ENCODE measurements at places on chromosomes 1 and 21.

GRCh38 chr1:2582391-2582790, 4.2 kb upstream of the PRXL2B start:
- no peak for DNase-seq

- peak; percentile 45 for DNase-seq
These were observed 57.4 kb upstream of the CITED4 start for GRCh38 chr1:40919475-40920011.

DNA sequence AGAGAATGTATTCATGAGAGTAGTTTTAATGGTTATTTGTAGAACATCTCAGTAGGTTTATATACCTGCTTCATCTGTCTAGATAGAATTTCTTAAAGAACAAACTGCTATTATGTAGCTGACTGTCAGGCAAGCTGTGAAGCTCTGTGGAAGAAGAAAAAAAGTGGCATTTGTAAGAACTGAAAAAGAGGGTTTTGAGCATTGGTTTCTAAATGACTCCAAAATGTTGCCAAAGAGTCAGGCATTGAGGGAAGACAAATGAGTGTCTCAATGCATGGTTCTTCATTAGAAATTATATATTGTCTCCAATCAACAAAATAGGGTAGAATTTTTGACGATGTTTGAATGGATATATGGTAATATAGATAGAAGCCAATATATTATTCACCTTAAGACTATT, 1276.1 kb downstream of the KCNT2 start:
- DNase-seq, result no peak

DNA sequence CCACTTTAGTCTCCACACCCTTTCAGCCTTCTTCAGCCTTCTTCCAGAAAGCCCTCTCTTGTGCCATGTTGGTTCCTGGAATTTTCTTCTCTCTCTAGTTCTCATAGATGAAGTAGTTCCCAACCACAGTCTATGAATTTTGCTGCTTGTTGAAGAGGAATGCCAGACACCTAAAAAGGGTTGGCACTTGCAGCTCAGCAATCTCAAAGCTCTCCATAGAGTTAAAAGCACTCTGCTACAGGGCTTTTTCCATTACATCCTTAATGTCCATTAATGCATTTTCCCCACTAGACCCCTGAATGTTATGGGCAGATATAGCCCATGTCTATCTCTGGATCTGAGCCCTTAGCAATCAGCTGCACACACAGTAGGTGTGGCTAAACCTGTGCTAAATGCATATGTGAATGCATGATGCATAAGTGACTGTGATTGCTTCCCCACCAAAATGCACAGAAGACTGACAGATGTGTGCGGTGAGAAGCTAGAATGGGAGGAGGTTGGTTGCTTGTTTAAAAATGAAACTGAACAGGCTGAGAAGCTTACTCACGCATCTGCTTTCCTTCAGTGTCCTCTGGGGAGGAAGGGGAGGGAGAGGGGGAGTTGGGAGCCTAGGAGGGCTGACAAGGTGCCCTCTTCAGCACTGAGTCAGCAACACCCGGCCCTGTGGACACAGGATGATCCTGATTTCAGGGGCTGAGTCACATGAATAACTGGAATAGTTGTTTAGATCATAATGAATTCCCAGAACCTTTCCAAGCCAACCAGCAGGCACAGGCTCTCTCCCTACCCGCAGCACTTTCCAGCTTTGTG, 146.1 kb upstream of the FGGY start:
- peak; percentile 18 for DNase-seq

DNA sequence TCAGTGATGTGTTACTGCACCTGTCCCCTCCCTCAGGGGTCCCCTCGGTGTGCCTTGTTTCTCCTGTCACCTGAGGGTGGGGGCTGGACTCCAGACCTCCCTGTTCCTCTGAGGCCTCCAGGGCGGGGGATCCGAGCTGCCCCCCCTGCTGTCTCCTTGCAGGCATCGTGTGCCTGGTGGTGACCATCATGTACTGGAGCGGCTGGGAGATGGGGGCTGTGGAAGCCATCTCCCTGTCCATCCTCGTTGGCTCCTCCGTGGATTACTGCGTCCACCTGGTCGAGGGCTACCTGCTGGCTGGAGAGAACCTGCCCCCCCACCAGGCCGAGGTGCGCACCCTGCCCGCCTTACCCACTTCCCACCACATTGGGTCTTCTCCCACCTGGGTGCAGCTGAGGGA, 56.4 kb downstream of the DISP3 start:
- no peak for DNase-seq

DNA sequence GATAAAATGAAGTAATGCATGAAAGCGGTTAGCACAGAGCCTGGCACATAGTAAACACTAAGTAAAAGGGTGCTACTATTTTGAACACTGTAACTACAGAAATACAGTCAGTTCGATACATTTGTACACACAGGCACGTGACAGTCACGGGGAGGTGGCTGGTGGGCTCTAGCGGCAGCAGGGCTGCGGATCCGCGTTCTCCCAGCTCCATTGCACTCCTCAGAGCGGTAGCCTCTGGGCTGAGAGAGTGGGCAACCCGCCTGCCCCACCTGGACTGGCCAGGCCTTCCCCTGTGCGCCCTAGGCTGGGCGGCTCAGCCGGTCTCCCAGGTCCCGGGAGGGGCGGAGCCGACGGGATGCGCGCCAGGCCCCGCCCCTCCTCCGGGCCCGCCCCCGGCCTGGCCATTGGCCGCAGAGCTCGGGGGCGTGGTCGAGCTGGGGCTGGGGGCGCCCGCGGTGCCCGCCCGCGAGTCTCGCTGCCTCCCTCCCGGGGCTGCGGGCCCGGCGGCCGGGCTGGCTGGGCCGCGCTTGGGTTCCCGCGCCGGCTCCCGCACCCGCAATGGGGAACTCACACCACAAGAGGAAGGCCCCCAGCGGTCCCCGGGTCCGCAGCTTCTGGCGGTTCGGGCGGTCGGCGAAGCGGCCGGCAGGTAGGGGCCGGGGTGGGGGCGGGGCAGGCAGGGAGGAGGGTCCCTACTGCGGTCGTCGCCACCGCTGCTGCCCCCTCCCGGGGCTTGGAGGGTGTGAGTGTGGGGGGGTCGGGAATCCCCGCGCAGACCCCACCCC, 51.2 kb upstream of the SYNC start:
- peak; percentile 48 for DNase-seq

GRCh38 chr1:101235696-101236515, 913 bp upstream of the S1PR1 start:
- no peak for DNase-seq

- DNase-seq, result no peak
These were observed 25.4 kb downstream of the MDM4 start for GRCh38 chr1:204541626-204542025.

- no peak for DNase-seq
These were observed 25.8 kb downstream of the SSBP3 start for GRCh38 chr1:54380290-54380882.

DNA sequence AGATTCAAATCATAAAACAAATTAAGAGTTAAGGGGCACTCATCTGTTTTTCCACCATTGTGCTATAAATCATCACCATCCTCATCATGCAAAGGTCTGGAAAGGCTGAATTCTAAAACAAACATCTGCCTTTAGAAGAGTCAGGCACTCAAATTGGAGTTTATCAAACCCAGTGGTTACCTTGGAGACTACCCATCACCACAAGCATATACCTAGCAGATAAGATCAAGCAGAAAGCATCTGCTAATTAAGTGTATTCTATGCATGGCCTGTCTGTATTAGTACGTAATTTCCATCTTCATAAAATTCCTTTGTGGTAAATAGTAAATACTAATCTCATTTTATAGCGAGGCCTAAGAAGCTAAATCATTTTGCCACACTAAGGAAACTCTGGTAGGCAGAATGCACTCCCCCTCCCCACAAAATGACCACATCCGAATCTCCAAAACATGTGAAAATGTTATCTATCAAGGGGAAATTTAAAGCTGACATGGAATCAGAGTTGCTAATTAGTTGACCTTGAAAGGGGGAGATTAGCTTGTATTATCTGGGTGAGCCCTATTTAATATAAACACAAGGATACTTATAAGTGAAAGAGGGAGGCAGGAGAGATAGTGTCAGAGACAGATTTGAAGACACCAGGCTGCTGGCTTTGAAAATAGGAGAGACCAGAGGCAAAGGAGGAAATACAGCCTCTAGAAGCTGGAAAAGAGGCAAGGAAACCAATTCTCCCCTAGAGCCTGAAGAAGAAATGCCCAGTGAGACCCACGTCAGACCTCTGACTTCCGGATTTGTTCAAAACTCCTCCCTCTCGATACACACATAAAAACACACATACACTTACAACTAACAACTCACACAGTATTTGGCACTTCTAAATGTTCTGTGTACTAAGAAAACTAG, 23.2 kb downstream of the ARID4B start:
- no peak for DNase-seq

- no peak for DNase-seq
These were observed 4.6 kb downstream of the S100B start for GRCh38 chr21:46600305-46600704.

DNA sequence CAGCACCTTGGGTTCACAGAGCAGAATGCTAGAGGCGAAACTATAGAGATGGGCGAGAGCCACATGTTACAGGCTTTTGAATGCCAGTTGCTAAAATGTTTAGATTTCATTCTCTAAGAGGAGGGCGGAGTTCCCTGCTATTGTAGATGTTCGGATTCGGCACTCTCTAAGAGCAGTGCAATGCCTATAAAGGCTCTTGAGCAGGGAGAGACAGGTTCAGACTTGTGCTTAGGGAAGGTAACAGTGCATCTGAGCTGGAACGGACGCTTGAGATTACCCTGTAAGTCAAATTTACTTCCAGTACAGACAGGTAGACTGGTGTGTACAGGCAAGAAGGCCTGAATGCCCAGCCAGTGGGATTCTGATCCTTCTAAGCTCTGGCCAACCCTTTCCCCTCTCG, 15.3 kb downstream of the LURAP1 start:
- DNase-seq, result peak; percentile 82
